Aorta (tissue), 5 donors: ENCODE measurements at places on chromosomes 7 and 10. TPM values are rescaled to one million over a fixed set of nuclear protein-coding genes. Genes with fewer than 3 reads are reported as not detected.
A peak's percentile ranks its signal among the peaks of the same experiment; 100 is the strongest.

The AFAP1L2 gene
- 19.3 TPM for total RNA-seq

The CLCN1 gene
- not detected for total RNA-seq

The MALRD1 gene
- total RNA-seq: 1.2 TPM

The DPYSL4 gene
- 1.4 TPM for total RNA-seq

- no peak for DNase-seq
These were observed 1190.3 kb upstream of the C7orf33 start for GRCh38 chr7:147400221-147400689.

- DNase-seq: no peak
These were observed 84.3 kb upstream of the SORCS3 start for GRCh38 chr10:104556831-104557230.

GRCh38 chr10:75239096-75239790 lies 3.5 kb upstream of the COMTD1 start:
- no peak for DNase-seq

- DNase-seq: no peak
These were observed 40.8 kb upstream of the CACNB2 start for GRCh38 chr10:18099415-18099814.

DNA sequence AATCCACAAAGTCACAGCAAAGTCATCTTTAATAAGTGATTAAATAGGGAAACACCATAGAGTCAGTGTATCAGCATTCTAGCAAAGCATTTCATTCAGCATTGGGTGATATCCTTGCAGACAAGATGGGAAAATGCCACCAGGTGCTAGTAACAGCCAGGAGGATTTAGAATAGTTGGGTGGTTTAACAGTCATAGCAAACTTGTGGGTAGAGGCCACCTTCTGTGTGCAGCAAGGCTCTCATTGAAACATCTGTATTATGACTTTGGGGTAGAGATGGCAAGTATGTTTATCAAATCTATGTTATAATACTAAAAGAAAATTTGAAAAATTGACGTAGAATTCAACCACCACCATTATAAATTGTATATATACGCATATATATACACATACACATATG lies 26.4 kb upstream of the ADO start:
- no peak for DNase-seq

- DNase-seq: no peak
These were observed 187.7 kb downstream of the MTERF1 start for GRCh38 chr7:91692800-91693199.

GRCh38 chr7:148987010-148987750 lies 41.1 kb downstream of the PDIA4 start:
- peak; percentile 87 for DNase-seq
